ENCODE measurements at places on chromosomes 13 and 19. TPM values are rescaled to one million over a fixed set of nuclear protein-coding genes. Genes with fewer than 3 reads are reported as not detected.

USHBP1 gene
- not detected for total RNA-seq

SLC17A7 gene
- total RNA-seq, result 0.49 TPM

NLRP4 gene
- not detected for total RNA-seq

ZNF560 gene
- 0.16 TPM for total RNA-seq

ZNF69 gene
- 9.0 TPM for total RNA-seq

ZNF625 gene
- total RNA-seq, result 18.6 TPM

CYP2F1 gene
- total RNA-seq, result not detected

SARS2 gene
- 15.5 TPM for total RNA-seq

CASP14 gene
- not detected for total RNA-seq

OR10H4 gene
- not detected for total RNA-seq

SLC5A5 gene
- total RNA-seq, result not detected

PEAK3 gene
- not detected for total RNA-seq

SPC24 gene
- total RNA-seq, result 8.9 TPM

LSM7 gene
- total RNA-seq, result 130 TPM

ATP1A3 gene
- total RNA-seq, result not detected

SIX5 gene
- total RNA-seq, result 16.4 TPM

ZNF772 gene
- 6.4 TPM for total RNA-seq

IRGC gene
- not detected for total RNA-seq

ZNF677 gene
- total RNA-seq, result 37.9 TPM

SCEL gene
- not detected for total RNA-seq

ELSPBP1 gene
- total RNA-seq, result not detected

MBD3L3 gene
- not detected for total RNA-seq

NECTIN2 gene
- total RNA-seq, result 22.1 TPM

Data from fibroblast of the aortic adventitia (primary cell).